Esophagus squamous epithelium (tissue), 5 donors: ENCODE measurements at places on chromosomes 11 and 22.

GRCh38 chr22:46386312-46386711 is 50.8 kb downstream of the TRMU start:
- peaks cover 69% of the 10 kb centered on the region for H3K36me3 ChIP-seq
- H3K27me3 ChIP-seq = no peaks in the 10 kb centered on the region
- H3K4me3 ChIP-seq = no peak overlapping the region
- DNase-seq = no peak
- H3K4me1 ChIP-seq = peaks cover 8% of the 10 kb centered on the region

DNA sequence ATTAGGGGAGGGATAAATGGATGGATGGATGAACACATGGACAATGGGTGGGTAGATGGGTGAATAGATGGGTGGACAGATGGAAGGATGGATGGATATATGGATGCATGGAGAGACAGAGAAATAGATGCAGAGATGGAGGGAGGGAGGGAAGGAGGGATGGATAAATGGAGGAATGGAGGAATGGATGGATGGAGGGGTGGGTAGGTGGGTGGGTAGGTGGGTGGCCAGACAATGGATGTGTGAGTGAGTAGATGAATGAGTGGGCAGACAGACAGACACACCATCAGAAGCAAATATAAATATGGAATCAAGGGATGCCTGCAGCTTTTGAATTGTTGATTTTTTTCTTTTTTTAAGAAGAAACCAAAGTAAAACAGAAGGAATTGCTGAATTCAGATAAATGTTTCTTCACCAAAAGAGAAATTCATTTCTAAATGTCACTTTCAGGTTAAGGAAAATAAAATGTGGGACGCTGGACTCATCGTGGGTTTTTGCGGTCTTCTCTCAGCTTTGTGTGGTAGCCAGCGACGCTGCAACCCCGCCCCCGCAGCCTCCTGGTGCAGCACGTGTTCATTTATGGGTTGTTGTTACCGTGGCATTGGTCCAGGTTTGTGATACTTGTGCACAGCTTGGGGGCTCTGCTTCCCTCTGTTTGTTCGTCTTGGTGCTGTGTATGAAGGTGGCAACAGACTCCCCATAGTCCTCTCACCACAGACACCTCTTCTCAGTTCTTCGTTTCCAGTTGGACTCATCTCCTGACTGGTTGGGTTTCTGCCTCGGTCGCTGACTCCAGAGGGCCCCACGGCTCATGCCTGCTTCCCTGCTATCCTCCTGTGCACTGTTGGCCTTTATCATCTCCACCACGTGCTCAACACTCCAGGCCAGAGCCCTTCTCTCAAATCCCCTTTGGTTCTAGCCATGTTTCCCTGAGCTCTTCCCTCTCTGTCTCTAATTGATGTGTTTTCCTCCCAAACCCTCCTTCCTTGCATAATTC is 76.4 kb downstream of the CDKN1C start:
- DNase-seq = no peak
- no peaks in the 10 kb centered on the region for H3K36me3 ChIP-seq
- peaks cover 72% of the 10 kb centered on the region for H3K4me1 ChIP-seq
- H3K27me3 ChIP-seq = no peaks in the 10 kb centered on the region
- H3K27ac ChIP-seq = no peak overlapping the region

DNA sequence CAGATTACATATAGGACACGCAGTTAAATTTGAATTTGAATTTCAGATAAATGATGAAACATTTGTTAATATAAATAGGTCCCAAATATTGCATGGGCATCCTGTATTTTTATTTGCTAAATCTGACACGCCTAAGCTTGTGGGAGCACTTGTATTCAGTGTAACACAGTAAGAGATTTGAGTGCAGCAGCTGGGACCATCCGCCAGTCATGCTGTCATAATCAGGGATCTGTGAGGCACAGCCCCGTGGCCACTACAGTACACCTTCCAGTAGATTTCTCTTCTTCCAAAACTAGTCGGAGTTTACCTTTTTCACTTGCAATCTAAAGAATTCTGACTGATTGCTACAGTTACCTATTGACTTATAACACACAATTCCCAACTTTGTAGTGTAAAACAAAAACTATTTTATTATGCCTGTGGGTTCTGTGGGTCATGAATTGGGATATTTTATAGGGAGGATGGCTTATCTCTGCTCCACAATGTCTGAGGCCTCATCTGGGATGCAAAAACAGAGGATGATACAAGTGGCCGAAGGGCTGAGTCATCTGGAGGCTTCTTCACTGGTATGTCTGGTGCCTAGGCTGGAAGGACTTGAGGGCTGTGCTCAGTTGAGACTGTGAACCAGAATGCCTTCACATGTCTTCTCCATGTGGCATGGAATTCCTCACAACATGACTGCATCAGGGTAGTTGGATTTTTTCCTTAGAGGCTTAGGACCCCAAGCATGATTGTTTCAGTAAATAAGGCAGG is 74.1 kb downstream of the PRSS23 start:
- H3K27me3 ChIP-seq = no peaks in the 10 kb centered on the region
- no peak overlapping the region for H3K4me3 ChIP-seq
- H3K36me3 ChIP-seq = no peaks in the 10 kb centered on the region
- H3K27ac ChIP-seq = no peak overlapping the region
- H3K4me1 ChIP-seq = no peaks in the 10 kb centered on the region

DNA sequence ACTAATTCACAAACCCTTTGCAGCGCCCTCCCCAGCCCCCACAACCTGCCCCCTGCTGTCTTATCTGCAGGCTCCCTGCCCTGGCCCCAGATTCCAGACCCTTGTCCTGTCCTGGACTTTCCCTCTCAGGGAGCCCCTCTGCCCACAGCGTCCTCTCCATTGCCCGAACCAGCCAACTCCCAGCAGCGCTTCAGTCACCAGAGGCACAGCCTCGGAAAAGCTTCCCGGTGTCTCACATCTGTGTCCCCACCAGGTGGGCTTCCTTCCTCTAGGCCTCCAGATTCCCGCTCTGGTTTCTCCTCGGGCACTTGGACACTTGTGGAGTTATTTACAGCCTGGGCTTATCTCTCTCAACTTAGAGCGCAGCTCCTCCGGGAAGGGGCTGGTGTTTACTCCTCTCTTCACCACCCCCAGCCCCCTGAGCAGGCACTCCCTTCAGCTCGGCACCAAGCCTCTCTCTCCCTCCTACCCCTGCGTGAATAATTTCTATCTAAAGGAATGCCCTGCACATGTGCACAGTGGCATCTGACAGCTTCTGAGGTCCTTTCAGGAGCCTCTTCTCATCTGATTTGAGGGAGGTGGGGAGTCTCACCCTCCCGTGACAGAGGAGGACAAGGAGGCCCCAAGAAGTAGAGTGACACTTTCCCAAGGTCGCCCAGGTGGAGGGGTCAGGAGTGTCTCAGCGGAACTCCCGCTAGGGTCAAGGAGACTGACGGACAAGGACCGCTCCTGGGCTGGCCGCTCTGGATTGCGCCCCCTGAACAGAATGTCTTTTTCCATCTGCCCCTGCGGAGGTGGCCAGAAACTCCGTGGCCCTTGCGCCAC is 838 bp downstream of the WNT11 start:
- peaks cover 11% of the 10 kb centered on the region for H3K27me3 ChIP-seq
- H3K27ac ChIP-seq = no peak overlapping the region
- H3K4me1 ChIP-seq = peaks cover 41% of the 10 kb centered on the region
- H3K4me3 ChIP-seq = no peak overlapping the region

GRCh38 chr11:2549876-2550605 is 105.2 kb downstream of the KCNQ1 start:
- H3K4me3 ChIP-seq = no peak overlapping the region
- H3K36me3 ChIP-seq = no peaks in the 10 kb centered on the region
- no peak for DNase-seq
- no peaks in the 10 kb centered on the region for H3K27me3 ChIP-seq
- H3K27ac ChIP-seq = peak overlapping the region; percentile 47

GRCh38 chr22:37545703-37546436 is 14.4 kb upstream of the CDC42EP1 start:
- H3K4me1 ChIP-seq = peaks cover 59% of the 10 kb centered on the region
- peak overlapping the region; percentile 97 for H3K27ac ChIP-seq
- H3K36me3 ChIP-seq = no peaks in the 10 kb centered on the region
- no peak for DNase-seq

- H3K36me3 ChIP-seq = no peaks in the 10 kb centered on the region
- DNase-seq = no peak
- peaks cover 46% of the 10 kb centered on the region for H3K27me3 ChIP-seq
- peak overlapping the region; percentile 98 for H3K27ac ChIP-seq
- no peak overlapping the region for H3K4me3 ChIP-seq
- peaks cover 33% of the 10 kb centered on the region for H3K4me1 ChIP-seq
Measured at GRCh38 chr11:130162733-130163132, 3.2 kb downstream of the ST14 start.

DNA sequence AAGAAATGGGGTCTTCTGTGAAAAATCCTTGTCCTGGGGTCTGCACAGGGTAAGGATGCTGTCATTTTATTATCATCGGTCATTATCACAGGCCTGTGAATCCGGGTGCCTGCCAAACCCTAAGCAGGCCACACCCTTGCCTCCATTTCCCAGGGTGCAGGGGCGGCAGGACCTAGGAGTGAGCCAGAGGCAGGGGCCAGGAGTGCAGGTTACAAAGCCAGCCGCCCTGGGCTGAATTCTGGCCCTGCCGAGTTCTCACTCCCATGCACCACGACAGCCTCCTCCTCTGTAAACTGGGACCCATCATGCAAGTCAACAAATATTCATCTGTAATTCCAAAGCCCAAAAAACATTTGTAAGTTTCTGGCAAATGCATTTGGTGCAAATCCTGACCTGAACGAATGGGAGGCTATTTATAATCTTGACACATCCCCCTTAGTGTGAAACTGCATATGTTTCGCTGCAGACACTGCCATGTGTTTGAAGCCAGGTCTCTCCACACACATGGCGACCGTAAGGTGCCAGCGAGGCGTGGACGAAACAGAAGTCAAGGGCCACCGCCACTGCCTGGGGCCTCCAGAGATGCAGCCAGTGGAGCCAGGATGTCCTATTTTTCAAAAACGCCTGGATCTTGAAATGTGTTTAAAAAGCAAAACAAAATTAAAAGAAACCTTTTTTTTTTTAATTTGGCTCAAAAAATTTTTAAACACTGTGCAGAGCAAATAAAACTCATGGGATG is 6.7 kb downstream of the CD5 start:
- no peak overlapping the region for H3K4me3 ChIP-seq
- no peak for DNase-seq
- H3K27me3 ChIP-seq = no peaks in the 10 kb centered on the region
- no peak overlapping the region for H3K27ac ChIP-seq
- H3K4me1 ChIP-seq = no peaks in the 10 kb centered on the region

DNA sequence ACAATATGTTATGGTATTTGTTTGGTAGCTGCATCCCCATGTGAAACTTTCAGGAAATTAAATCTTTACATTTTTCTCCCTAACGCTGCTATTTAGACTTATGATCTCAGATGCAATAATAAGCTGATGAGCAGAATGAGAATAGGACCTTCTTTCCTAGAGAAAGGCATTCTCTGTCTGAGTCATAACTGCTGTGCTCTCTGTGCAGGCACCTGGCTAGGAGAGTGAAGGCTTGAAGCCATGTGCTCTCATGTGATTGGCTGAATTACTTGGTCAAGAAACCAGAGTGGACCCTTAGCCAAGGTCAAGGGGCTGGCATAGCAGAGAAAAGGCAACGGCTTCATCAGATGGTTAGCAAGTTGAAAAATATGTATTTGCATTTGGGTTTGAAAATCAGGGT is 185.0 kb downstream of the ADAMTS15 start:
- H3K4me3 ChIP-seq = no peak overlapping the region
- H3K36me3 ChIP-seq = no peaks in the 10 kb centered on the region
- no peak overlapping the region for H3K27ac ChIP-seq
- no peaks in the 10 kb centered on the region for H3K27me3 ChIP-seq

GRCh38 chr11:91174193-91174592 is 951.3 kb upstream of the CHORDC1 start:
- H3K27ac ChIP-seq = no peak overlapping the region
- no peak for DNase-seq
- no peaks in the 10 kb centered on the region for H3K27me3 ChIP-seq
- H3K4me1 ChIP-seq = no peaks in the 10 kb centered on the region
- no peaks in the 10 kb centered on the region for H3K36me3 ChIP-seq

- H3K27me3 ChIP-seq = no peaks in the 10 kb centered on the region
- no peak overlapping the region for H3K27ac ChIP-seq
- no peaks in the 10 kb centered on the region for H3K4me1 ChIP-seq
- no peak overlapping the region for H3K4me3 ChIP-seq
- DNase-seq = no peak
Measured at GRCh38 chr11:77266766-77267165, 34.7 kb downstream of the GDPD4 start.

- DNase-seq = no peak
- H3K4me3 ChIP-seq = no peak overlapping the region
- H3K27ac ChIP-seq = no peak overlapping the region
- no peaks in the 10 kb centered on the region for H3K4me1 ChIP-seq
- H3K27me3 ChIP-seq = peaks cover 5% of the 10 kb centered on the region
Measured at GRCh38 chr11:46134540-46134939, 13.3 kb upstream of the PHF21A start.

- no peak overlapping the region for H3K4me3 ChIP-seq
- no peak for DNase-seq
- no peaks in the 10 kb centered on the region for H3K4me1 ChIP-seq
- H3K36me3 ChIP-seq = no peaks in the 10 kb centered on the region
- H3K27me3 ChIP-seq = peaks cover 16% of the 10 kb centered on the region
- H3K27ac ChIP-seq = no peak overlapping the region
Measured at GRCh38 chr11:58513747-58514367, 6.0 kb upstream of the OR5B21 start.

GRCh38 chr11:73240190-73240781 is 22.2 kb downstream of the P2RY2 start:
- H3K27ac ChIP-seq = no peak overlapping the region
- no peak for DNase-seq
- no peak overlapping the region for H3K4me3 ChIP-seq

GRCh38 chr22:20137671-20138416 is 6.2 kb downstream of the ZDHHC8 start:
- no peak for DNase-seq
- H3K4me3 ChIP-seq = no peak overlapping the region
- no peaks in the 10 kb centered on the region for H3K27me3 ChIP-seq
- H3K27ac ChIP-seq = no peak overlapping the region
- H3K4me1 ChIP-seq = peaks cover 59% of the 10 kb centered on the region

DNA sequence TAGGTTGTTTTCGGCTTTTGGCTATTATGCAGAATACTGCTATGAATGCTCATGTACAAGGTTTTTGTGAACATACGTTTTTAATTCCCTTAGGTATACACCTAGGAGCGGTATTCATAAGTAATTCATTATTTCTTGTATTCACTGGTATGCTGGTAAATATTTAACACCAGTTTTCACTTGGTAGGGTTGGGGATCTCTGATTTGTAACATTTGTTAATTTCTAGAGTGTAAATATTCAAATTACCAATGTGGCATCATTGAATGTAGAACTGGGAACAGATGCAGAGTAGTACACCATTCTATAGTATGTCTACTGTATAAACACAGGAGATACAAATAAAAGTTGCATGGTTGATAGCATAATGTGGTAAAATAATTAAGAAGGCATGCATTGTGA is 16.3 kb downstream of the GVQW3 start:
- no peak for DNase-seq
- H3K36me3 ChIP-seq = no peaks in the 10 kb centered on the region
- H3K27ac ChIP-seq = no peak overlapping the region
- H3K27me3 ChIP-seq = no peaks in the 10 kb centered on the region
- no peak overlapping the region for H3K4me3 ChIP-seq
- no peaks in the 10 kb centered on the region for H3K4me1 ChIP-seq
